ENCODE measurements at places on chromosomes 6 and 20. TPM values are rescaled to one million over a fixed set of nuclear protein-coding genes. Genes with fewer than 3 reads are reported as not detected.

YTHDF1 gene
- total RNA-seq, result 14.2 TPM

CFAP206 gene
- 1.4 TPM for total RNA-seq

EYS gene
- total RNA-seq, result not detected

- H3K27me3 ChIP-seq, result no peaks in the 10 kb centered on the region
- DNase-seq, result no peak
- H3K27ac ChIP-seq, result no peak overlapping the region
- no peaks in the 10 kb centered on the region for H3K36me3 ChIP-seq
- H3K4me3 ChIP-seq, result peak overlapping the region; percentile 25
- H3K4me1 ChIP-seq, result no peaks in the 10 kb centered on the region
These were observed 125.9 kb upstream of the ESR1 start for GRCh38 chr6:151681433-151682059.

Measured in ascending aorta (tissue), 2 donors.